ENCODE measurements at places on chromosomes 4 and X.

GRCh38 chr4:66071911-66072310, 401.6 kb upstream of the EPHA5 start:
- no peak overlapping the region for H3K27ac ChIP-seq
- H3K4me3 ChIP-seq = no peak overlapping the region
- no peaks in the 10 kb centered on the region for H3K36me3 ChIP-seq
- DNase-seq = peak; percentile 7
- H3K27me3 ChIP-seq = no peaks in the 10 kb centered on the region

GRCh38 chr4:85929961-85930665, 429.7 kb downstream of the MAPK10 start:
- no peak for DNase-seq
- H3K4me1 ChIP-seq = 0 out of 2 replicates have a peak, but pooled peaks cover 3% of the 10 kb centered on the region
- H3K36me3 ChIP-seq = no peaks in the 10 kb centered on the region

- no peak overlapping the region for H3K27ac ChIP-seq
- H3K4me1 ChIP-seq = no peaks in the 10 kb centered on the region
- no peak overlapping the region for H3K4me3 ChIP-seq
- no peaks in the 10 kb centered on the region for H3K27me3 ChIP-seq
- no peak for DNase-seq
Measured at GRCh38 chr4:150973626-150974251, 41.3 kb downstream of the LRBA start.

- H3K4me1 ChIP-seq = peaks cover 3% of the 10 kb centered on the region
- H3K27ac ChIP-seq = no peak overlapping the region
- H3K27me3 ChIP-seq = no peaks in the 10 kb centered on the region
- no peak overlapping the region for H3K4me3 ChIP-seq
Measured at GRCh38 chr4:55440786-55441185, 45.0 kb downstream of the TMEM165 start.

DNA sequence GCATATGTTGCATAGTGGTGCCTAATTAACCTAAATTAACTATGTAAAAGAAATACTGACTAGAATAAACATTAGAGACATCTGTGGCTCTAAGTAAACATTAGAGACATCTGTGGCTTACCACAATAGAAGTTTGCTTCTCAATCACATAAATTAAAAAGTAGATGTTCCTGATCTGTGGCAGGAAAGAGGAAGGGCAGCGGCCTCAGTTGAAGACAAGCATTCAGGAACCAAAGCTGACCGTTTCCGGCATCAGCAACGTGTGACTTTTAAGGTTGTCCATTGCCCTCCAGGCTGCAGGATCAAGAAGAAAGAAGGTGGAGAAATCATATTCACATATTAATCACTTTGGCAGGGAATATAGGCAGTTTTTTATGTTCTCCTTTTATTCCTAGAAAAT, 336.3 kb upstream of the TRAM1L1 start:
- H3K36me3 ChIP-seq = no peaks in the 10 kb centered on the region
- H3K4me1 ChIP-seq = peaks cover 8% of the 10 kb centered on the region
- no peaks in the 10 kb centered on the region for H3K27me3 ChIP-seq
- no peak for DNase-seq
- no peak overlapping the region for H3K4me3 ChIP-seq
- H3K27ac ChIP-seq = no peak overlapping the region

GRCh38 chr4:131063878-131064277, 1967.9 kb downstream of the C4orf33 start:
- no peaks in the 10 kb centered on the region for H3K36me3 ChIP-seq
- no peaks in the 10 kb centered on the region for H3K4me1 ChIP-seq
- no peak overlapping the region for H3K27ac ChIP-seq
- H3K4me3 ChIP-seq = no peak overlapping the region

- no peaks in the 10 kb centered on the region for H3K27me3 ChIP-seq
- no peak overlapping the region for H3K4me3 ChIP-seq
- no peak overlapping the region for H3K27ac ChIP-seq
Measured at GRCh38 chr4:134740290-134740689, 538.7 kb upstream of the PABPC4L start.

DNA sequence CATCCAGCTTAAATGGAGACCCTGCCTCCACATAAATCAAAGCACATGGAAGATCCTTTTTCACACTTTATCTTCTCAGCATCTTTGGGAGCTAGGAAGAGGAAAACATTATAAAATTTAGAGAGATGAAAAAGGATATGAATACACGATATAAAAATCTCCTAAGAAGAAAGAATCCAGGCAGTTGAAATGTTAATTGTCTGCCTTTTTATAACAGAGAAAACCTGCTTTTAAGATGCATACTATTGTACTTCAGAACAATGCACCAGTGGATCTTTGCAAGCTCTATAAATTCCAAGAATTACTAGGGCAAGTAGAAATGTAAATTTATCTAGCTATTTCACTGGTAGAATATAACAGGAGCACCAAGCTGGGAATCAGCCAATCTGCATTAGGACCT, 300.3 kb upstream of the GALNT7 start:
- DNase-seq = no peak
- no peaks in the 10 kb centered on the region for H3K27me3 ChIP-seq
- no peaks in the 10 kb centered on the region for H3K4me1 ChIP-seq
- no peak overlapping the region for H3K27ac ChIP-seq
